Adipocyte (in vitro differentiated cells): ENCODE measurements at places on chromosomes 5 and 9.

DNA sequence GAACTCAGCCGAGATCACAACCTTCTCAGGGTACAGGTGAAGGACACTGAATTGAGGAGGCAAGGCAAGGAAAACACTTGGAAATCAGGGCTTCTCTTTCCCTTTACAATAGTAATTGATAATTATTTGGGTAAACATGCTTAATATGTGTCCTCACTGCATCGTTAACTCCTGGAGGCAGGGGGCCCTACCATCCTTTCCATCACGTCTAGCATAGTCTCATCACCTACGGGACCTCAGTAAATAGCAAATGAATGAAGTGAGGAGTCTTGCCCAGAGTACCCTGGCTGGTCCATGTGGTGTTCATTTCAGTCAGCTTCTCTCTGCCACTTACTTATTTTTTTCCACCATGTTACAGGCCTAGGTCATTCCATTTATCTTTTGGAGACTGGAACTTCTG is 2.3 kb downstream of the F2RL1 start:
- no peak for DNase-seq

DNA sequence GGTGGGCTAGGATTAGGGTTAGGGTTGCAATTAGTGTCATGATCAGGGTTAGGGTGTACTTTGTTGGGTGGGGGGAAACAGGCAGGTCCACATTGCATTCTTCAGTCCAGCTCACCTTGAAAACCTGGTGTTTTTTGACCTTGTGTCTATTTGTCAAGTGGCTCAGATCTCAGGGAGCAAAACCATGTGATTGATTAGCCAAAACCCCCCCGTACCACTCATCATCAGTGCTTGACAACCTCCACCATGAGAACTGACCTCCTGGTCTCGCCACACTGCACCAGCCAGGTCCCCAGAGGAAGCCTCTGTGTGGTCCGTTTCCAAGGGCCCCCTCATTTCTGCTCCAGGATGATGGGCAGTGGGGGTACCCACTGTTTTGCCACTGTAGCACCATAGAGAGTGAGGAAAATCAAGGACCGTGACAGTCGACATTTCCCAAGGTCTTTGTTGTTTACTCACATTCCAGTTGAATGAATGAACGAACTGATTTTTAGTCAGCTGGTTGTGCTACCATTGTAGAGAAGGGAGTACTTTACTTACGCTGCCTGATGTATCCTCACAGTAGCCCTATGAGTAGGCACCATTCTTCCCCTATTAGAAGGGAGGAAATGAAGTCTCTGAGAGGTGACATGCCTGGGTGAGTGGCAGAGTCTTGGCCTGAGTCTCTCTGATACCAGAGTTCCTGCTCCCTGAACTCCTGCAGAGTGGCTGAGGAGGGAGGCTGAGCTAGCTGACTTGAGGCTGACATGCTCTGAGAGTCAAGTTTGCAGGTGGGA is 84.8 kb downstream of the RAD23B start:
- DNase-seq: peak; percentile 38

DNA sequence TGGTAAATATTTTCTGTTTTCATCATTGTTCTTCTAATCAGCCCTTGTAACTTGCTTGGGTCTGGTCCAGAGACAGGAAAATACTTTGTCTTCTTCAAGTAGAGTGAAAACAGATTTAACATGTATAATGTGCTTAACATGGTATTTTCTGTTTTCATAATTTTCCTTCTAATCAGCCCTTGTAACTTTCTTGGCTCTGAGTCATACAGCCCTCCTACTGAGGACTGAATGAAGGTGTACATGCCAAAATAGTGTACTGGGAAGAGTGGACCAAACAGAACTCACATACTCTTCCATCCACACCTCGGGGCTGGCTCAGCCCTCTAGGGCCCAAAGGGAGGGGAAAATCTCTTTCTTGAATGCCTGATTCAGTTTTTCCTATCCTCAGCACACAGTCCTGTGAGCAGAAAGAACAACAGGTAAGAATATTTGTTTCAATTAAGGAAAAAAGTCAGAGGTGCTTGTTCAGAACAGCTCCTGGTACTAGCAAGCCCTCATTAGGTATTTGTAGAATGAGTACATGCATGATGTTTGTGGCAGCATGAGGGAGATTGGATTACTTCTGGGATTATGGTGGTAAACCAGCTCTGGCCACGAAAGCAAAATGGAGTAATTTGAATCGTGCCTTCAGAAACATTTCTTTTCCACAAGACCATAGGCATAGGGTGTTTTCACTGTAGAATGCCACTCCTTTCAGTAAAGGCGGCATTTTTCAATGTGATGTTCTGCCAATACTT is 24.2 kb upstream of the MACIR start:
- DNase-seq: peak; percentile 43

GRCh38 chr9:127825319-127826051 is 22.8 kb downstream of the FPGS start:
- no peak for DNase-seq
